Diencephalon (tissue), 1 donor: ENCODE measurements at places on chromosomes 13 and 19. TPM values are rescaled to one million over a fixed set of nuclear protein-coding genes. Genes with fewer than 3 reads are reported as not detected.

Gene ZNF724
- total RNA-seq, result 20.5 TPM

Gene TNFAIP8L1
- 7.6 TPM for total RNA-seq

Gene ZNF878
- total RNA-seq, result 0.46 TPM

Gene SIGLEC8
- 2.3 TPM for total RNA-seq

Gene LGALS14
- total RNA-seq, result 1.4 TPM

Gene CNFN
- total RNA-seq, result not detected

Gene FPR3
- 0.46 TPM for total RNA-seq

Gene CPB2
- total RNA-seq, result not detected

Gene ZNF416
- total RNA-seq, result 14.1 TPM

Gene SARS2
- 9.0 TPM for total RNA-seq

Gene MVB12A
- total RNA-seq, result 20.8 TPM

Gene UPF3A
- 62.7 TPM for total RNA-seq

Gene ADPRHL1
- total RNA-seq, result 1.4 TPM

Gene TSSK6
- total RNA-seq, result 1.2 TPM

Gene TRPC4
- 16.8 TPM for total RNA-seq
